ENCODE measurements at places on chromosomes 4 and X.
A peak's percentile ranks its signal among the peaks of the same experiment; 100 is the strongest.

DNA sequence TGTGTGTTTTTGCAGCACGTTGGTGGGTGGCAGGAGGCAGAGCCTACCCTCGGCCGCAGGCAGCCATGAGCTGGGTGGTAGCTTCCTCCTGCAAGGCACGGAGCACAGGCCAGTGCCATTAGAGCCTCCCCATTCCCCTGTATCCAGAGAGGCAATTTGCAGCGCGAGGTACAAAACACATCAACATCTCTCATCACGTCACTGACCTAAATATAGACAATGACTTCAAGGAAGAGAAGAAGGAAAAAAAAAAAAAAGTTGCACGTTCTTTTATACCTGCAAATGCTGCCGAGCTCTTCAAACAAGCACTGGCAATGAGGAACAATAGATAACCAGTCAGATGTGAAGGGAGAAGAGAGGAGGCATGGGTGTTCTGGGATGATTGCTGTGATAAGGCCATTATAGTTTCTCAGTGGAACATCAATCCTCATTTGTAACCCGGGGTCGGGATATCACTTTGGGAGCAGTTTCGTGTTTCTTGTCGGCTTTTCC, 159.9 kb downstream of the MGST2 start:
- DNase-seq, result no peak

GRCh38 chr4:16411501-16412085, 185.3 kb upstream of the TAPT1 start:
- DNase-seq, result no peak

DNA sequence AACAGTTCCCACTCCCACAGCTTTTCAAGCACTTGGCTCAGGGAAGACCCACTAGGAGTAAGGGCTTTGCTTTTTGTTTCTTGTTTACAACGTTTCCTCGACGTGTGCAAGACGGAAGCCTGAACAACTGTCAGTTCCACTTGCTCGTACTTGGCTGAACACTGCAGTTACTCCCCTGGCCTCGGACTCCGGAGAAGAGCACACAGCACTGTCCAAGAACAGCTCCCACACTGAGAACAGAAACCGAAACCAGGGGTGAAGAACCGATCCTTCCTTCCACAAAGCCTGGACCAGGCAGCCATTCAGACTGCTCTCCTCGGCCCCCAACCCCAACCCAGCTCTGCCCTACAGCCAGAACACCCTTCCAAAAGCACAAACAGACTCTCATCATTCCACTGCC, 25.5 kb downstream of the IRF2 start:
- DNase-seq, result no peak

DNA sequence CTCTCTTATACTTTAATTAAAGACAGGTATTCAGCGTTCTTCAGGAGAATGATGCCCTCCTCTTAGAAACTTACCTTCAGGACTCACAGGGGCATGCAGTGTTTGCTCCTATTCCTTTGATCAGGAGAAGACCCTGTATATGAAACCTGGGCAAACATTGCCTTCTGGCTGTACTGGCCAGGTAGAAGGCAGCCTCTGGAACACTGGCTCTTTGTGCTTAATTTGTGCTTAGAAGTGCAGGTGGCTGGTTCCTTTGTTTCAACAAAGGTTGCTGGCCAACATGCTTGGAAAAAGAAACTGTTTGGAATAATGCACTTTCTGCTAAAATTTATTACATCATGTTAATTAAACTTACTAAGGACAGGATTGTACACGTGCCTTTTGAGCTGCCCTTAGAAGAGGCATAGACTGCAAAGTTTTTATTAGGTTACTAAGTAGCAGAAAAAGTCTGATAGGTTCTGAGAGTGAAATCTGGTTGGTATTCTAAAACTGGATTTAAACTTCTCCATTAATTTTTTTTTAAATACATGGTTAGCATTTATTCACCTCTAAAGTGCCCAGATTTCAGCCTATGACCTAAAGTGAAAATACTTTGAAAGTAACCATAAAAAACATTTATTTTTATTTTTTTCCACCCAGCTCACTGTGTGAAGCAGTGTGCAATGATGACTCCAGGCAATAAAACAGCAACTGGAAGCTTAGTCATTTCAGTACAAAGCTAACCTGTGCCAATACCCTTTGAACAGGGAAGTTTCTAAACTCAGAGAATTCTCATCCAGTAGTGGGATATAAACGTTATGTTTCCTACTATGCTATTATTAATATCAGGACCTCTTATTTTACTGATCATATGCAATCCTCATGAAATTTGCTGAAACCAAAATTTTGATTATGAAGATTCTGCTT, 11.3 kb downstream of the RASSF6 start:
- DNase-seq, result no peak

GRCh38 chrX:41313419-41313818, 20.5 kb upstream of the DDX3X start:
- DNase-seq, result no peak

- DNase-seq, result peak; percentile 12
These were observed 60.7 kb upstream of the ABCG2 start for GRCh38 chr4:88219099-88219498.

DNA sequence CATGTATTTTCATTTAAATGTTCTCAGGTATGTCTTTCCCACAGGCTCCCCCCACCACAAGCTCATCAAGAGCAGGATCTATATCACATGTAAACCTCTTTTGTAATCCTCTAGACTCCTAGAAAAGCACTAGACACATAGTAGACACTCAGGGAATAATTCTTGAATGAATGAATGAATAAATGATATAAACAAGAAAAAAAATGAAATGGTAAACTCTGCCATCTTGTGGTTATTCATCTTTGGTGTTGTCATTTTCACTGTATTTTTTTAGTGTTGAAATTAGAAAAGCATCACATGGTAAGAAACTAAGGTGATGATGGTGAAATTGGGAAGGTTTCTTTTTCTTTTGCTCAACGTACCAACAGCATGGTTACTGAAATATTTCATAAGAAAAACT, 34.2 kb upstream of the C1GALT1C1 start:
- DNase-seq, result no peak

GRCh38 chr4:6546681-6547447, 28.1 kb upstream of the MAN2B2 start:
- peak; percentile 69 for DNase-seq

- no peak for DNase-seq
These were observed 33.0 kb downstream of the NLRP2B start for GRCh38 chrX:57647020-57647419.

DNA sequence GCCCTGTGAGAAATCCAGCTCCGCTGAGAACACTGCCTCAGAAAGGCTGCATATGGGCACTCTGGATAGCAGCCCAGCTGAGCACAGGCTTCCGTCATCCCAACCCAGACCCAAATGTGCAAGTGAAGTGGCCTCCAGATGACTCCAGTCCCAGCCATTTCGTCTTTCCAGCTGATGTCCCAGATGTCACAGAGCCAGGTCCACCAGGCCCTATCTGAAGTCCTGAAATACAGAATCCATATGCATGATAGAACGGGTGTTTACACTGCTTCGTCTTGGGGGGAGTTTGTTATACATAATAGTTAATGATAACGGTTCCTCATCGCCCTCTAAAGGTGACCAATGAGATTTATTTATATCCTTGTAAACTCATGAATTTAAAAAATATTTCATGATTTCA, 72.6 kb upstream of the TRIM2 start:
- DNase-seq, result no peak

GRCh38 chr4:128527351-128527750, 239.7 kb upstream of the PGRMC2 start:
- no peak for DNase-seq

GRCh38 chr4:134888156-134888555, 686.6 kb upstream of the PABPC4L start:
- DNase-seq, result no peak

GRCh38 chrX:39953879-39954278, 143.9 kb downstream of the BCOR start:
- DNase-seq, result peak; percentile 58

GRCh38 chr4:150974750-150975149, 40.3 kb downstream of the LRBA start:
- no peak for DNase-seq

DNA sequence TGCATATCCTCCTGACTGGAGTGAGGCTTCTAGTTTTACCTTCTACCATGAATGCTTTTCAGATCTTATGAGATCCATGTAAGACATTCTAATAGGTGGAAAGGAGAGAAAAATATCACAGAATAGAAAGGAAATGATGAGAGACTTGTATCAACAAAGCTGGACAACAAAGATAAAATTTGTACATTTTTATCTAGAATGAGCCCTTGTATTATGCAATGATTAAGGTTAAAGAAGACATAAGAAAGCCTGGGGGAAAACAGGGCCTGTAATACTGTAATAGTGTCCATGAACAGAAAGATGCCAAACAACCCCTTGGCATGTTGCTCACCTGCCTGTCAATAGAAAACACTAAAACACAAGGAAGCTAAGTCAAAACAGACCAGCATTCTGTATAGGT, 44.2 kb upstream of the SCRG1 start:
- no peak for DNase-seq

GRCh38 chr4:26375551-26375950, 54.7 kb downstream of the RBPJ start:
- DNase-seq, result no peak

DNA sequence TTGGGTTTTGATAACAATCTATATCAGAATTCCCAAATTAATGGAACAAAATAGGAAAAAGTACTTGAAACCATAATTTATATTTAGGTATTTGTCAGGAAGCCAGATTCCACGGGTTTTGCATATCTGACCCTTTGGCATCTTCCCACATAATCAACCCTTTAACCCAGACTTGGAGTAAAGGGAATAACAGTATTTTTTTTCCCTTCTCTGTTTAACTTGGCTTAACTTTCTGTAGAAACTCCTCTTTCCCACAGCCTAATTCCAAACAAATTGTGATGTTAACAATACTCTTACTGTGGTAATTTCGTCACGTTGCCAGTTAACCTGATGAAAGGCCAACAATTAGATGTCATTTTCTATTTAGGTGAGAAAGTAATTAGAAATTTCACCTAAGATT, 49.4 kb upstream of the GUCY1A1 start:
- DNase-seq, result no peak

GRCh38 chr4:62898115-62898514, 1511.1 kb downstream of the TECRL start:
- no peak for DNase-seq

DNA sequence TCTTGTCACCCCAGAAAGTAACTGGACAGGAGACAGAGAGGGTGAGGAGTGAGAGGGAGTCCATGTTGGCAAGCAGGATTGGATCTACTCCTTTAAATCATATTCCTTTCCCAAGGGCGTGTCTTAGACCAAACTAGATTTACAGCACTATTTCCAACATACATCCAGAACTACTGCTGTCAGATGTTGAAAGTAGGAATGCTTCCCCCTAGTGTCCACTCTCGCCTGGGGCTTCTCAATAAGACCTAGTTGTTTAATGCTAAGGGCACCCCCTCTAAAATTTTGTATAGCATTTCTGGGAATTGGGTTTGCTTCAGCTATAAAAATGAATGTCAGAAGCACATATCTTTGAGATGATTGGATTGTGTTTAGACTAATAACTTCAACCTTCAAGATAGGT, 13.3 kb downstream of the OFD1 start:
- DNase-seq, result no peak

- DNase-seq, result no peak
These were observed 263.3 kb downstream of the EVC2 start for GRCh38 chr4:5444918-5445517.

DNA sequence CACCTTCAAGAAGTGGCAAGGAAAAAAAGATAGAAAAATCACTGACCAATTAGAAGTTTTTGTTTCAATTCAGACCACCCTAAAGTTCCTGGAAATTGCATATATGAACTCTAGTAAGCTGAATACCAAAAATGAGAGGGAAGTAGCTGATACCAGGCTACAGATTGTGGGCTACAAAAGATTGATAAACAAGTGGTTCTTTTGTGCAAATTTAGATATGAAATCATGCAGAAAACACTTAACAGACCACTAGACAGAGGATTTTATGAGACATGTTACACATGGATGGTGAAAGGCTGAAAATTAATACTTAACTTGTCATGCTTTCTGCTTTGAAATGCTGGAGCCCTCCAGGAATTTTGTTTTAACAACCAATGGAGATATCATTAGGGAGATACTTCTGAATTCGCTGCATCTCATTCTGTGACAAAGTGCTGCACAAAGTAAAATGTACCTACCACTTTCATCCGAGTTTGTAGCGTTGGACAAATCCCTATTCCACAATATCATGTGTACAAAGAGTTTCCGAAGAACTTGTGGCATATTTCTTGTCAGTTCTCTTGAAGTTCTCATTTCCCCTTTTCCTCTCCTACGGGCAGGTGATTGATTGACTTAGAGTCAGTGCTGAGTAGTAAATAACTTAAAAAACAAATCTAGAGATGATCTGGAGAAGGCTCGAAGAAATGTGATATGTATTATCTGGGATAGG, 235.0 kb downstream of the PALLD start:
- no peak for DNase-seq

GRCh38 chr4:8235224-8235623, 34.3 kb upstream of the HTRA3 start:
- no peak for DNase-seq

DNA sequence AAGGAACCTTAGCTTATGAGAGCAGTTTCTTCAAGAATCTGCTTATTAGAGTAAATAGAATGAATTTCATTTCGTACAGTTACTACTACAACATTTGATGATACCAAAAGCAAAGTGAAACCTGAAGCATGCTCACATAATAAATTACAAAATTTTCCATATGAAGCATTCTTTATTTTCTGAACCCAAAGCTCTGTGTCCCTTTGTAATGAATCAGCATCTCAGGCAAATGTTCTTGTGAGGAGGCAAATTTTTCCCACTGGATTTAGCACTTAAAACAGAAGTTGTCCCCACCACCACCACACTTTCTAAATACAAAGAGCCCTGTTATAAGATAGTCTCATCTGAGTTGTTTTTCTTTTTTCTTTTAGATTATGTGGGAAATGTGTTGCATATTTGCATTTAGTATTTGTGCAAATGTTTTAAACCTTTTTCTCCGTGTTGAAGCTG, 70.7 kb upstream of the NFKB1 start:
- DNase-seq, result no peak

DNA sequence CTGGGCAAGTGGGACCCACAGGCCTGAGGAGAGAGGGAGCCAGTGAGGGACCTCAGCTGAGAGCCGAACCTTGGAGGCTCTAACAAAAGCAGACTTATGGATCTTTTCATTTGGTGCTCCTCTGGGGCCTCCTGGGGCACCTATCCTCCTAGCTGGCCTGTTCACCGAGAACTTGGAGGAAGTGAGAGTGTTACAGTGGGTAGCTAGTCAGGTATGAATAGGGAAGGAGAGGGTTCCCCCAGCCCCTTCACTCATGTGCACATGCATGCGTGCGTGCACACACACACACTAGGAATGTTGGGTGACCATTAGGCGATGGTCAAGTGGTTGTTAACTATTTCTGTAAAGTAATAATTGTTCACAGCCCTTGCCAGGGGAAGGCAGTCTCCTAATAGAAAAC, 18.6 kb upstream of the TMEM185A start:
- DNase-seq, result no peak

GRCh38 chrX:124015721-124016120, 54.2 kb downstream of the STAG2 start:
- DNase-seq, result no peak

DNA sequence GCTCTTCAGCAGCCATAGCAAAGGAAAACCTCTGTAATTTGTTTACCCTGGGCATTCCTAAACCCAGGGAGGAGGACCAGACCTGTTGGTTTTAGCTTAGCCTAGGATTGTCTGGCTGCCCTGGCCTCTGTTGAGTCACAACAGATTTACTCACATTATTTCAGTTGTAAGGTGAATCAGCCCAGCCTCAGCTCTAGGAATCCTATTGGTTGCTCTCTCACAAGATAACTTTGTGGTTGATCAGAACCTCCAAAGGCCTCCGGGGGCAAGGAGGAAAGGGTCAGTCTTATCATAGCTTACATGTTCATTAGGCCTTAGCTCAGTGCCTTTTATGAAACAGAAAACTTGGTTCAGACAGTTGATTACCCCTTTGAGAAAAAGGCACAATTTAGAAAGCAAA, 41.0 kb downstream of the PDK3 start:
- no peak for DNase-seq

- DNase-seq, result no peak
These were observed 93.2 kb upstream of the JADE1 start for GRCh38 chr4:128716338-128716737.
